ENCODE measurements at places on chromosomes 3 and 15. TPM values are rescaled to one million over a fixed set of nuclear protein-coding genes. Genes with fewer than 3 reads are reported as not detected.

CAPN3 gene
- 0.92 TPM for total RNA-seq

TTLL13 gene
- 0.52 TPM for total RNA-seq

SLC15A2 gene
- total RNA-seq = 4.0 TPM

REC114 gene
- total RNA-seq = not detected

IMPG2 gene
- total RNA-seq = 1.3 TPM

TLR9 gene
- total RNA-seq = 0.21 TPM
